MG63 (cell line): ENCODE measurements at places on chromosomes 4 and X. TPM values are rescaled to one million over a fixed set of nuclear protein-coding genes. Genes with fewer than 3 reads are reported as not detected.

AKAP17A gene
- total RNA-seq = 63.5 and 73.3 TPM in 2 replicates

GRCh38 chr4:6616087-6616995 is 24.1 kb upstream of the MRFAP1 start:
- no peak for DNase-seq

MGAT4D gene
- not detected in 2 replicates for total RNA-seq

GRCh38 chr4:127244515-127244914 is 388.2 kb upstream of the INTU start:
- no peak for DNase-seq

MAGT1 gene
- 72.7 and 103 TPM in 2 replicates for total RNA-seq

MYOZ2 gene
- not detected in 2 replicates for total RNA-seq

- no peak for DNase-seq
These were observed 21.6 kb downstream of the GK start for GRCh38 chrX:30674799-30675198.

DNA sequence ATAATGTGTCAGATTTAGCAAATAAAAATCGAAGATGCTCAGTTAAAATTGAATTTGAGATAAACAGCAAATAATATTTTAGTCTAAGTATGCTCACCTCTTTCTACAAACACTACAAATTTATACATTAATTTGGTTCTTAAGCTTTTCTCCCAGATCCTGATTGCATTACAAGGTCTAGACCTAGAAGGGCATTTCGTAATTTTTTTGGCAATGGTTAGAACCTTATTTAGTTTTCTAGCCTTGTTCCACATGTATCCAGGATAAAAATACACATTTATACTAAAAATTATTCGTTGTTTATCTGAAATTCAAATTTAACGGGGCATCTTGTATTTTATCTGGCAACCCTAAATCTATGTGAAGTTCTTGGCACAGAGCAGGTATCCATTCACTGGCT is 2.5 kb upstream of the CDKL5 start:
- no peak for DNase-seq

GRCh38 chrX:6506444-6506843 is 28.5 kb downstream of the VCX3A start:
- no peak for DNase-seq

DNA sequence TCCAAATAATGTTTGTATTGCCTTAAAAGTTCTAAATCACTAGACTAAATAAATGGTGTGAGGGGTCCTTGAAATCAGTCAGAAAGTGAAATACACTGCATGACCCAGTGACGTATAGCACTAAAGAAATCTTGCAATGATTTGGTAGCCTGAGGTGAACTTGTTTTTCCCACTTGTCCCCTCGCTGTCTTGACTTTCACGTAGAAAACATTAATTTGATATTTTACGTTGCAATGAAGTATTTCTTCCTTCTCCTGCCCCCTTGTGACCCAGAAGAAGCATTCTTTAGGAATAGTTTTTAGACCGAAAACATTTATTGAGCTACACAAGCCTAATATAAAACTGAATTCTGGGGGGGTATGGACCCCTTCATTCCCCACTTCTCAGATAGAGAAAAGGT is 3.7 kb downstream of the KLB start:
- DNase-seq = no peak

DNA sequence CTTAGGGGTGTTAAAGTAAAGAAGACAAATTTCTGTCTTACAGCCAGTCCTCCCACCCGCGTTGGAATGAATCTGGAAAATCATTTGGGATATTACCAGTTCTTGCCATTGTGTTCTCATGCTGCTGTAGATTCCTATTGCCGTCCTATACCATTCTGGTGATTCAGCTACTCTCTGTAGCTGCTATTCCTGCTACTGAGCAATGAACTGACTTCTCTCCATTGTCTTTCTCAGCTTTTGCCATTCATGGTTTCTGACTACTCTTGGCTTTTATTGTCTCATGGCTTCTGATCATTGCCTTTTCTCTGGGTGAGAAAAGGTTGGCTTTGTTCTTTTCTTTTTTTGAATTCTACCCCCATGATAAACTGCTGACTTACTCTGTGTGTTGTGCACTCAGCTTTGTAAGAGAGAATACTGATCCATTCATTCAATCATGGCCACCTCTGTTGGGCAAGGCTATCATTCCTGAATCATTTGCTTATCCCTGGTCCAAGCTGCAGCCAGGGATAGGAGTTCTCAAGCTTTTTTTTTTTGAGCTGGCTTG is 27.7 kb upstream of the METAP1 start:
- no peak for DNase-seq

DNA sequence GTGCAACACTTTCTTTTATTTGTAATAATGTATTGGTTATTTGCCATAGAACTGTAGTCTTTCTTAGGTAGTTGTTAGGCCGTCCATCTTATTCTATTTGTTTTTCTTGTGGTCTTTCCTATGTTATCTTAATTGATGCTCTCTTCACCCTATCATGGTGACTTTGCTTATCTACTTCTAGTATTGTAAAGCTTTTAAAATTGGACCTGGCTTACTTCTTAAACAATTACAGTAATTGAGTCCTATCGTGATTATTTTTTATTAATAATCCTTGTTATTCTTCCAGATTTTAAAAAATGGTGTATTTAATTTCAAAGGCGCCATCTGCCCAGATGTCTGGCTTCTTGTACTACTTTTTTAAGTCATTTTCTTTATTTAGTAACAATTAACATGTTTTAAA is 63.7 kb downstream of the CLCN5 start:
- no peak for DNase-seq

DNA sequence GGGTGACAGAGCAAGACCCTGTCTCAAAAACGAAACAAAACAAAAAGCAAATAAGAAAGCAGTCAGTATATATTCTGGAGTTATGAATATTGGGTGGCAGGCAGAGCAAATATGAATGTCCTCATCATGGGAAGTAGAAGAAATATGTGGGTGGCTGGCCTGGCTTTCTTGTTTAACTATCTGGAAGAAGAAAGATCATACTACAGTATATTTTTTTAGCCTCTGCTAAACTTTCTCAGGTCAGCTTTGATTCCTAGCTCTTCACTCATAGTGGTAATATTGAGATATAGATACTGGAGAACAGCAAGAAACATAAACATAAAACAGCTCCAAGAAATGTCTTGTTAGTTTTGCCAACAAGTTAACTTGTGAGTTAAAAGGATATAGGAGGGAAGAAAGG is 192.5 kb downstream of the SOWAHB start:
- no peak for DNase-seq

SLC6A14 gene
- total RNA-seq = not detected in 2 replicates
